HuH-7 (cell line): ENCODE measurements at places on chromosomes 2 and 18.

DNA sequence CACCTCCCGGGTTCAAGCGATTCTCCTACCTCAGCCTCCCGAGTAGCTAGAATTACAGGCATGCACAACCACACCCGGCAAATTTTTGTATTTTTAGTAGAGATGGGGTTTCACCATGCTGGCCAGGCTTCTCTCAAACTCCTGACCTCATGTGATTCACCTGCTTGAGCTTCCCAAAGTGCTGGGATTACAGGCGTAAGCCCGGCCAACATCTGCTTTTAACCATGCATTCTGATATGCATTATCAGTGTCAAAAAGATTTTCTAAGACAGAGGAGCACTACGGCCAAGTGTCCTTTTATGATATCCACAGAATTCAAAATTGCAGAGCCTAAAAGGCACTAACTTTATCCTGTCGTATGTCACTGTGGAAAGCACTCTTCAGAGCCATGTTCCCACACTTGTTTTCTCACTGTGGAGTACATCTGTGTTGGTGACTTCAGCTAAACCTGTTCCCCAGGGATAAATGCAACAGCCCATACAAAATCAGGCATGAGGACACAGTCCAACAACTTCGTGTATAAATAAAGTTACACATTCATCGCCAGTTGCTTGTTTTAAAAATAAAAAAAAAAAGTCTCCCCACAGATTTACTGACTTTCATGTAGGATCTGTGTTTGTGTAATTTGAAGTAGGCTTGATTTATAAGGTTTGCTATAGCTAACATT, 56.4 kb downstream of the STK25 start:
- DNase-seq: no peak

DNA sequence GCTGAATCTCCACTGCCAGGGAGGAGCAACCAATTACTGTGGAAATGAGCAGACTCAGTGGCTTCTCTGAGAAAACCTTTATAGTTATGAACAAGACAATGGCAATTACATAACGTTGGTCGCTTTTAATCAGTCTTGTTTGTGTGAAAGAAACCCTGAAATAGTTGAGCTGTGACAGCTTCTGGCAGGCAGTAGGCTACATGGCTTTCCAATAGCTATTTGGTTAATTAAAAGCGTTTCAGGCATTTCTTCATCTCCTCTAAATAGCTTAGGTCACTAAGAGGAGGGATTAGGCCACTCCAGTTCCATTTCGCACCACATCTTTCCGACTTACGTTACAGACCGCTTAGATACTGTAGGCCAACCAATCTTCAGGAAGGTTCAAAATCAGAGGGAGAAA, 794.4 kb upstream of the ID2 start:
- no peak for DNase-seq

- no peak for DNase-seq
These were observed 306.5 kb downstream of the PIEZO2 start for GRCh38 chr18:10842861-10843260.

GRCh38 chr18:1746131-1746530, 825.2 kb downstream of the METTL4 start:
- no peak for DNase-seq

DNA sequence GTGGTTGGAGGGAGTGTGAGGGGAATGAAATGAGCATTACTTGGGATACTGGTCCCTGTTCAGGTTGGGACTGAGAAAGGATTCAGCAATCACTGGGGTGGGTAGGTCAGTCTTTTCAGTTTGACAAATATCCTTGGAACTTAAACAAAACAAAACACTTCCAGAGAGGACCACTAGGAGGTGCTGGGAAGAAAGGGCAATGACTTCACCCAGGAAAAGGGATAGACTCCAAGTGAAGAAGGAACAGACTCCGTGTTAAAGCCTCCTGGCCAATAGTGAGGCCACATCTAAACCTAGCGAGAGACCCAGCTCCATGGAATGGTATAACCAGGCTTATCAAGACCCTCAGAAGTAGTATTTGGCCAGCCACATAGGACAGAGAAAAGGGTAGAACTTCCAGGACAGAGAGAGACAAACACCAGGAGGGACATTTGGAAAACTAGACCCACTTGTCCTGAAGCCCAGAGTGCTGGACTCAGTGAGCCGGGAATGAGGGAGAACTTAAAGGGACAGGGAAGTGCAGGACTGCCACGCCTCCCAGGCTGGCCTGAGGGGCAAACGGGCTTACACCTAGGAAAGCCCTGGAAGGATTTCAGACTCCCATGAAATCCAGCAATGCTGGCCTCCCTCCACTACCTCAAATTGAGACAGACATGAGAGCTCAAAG, 19.6 kb upstream of the KCNG3 start:
- peak; percentile 31 for DNase-seq

GRCh38 chr2:189115126-189115525, 64.4 kb downstream of the COL5A2 start:
- no peak for DNase-seq

GRCh38 chr2:96110621-96111256, 5.6 kb downstream of the ADRA2B start:
- DNase-seq: no peak

DNA sequence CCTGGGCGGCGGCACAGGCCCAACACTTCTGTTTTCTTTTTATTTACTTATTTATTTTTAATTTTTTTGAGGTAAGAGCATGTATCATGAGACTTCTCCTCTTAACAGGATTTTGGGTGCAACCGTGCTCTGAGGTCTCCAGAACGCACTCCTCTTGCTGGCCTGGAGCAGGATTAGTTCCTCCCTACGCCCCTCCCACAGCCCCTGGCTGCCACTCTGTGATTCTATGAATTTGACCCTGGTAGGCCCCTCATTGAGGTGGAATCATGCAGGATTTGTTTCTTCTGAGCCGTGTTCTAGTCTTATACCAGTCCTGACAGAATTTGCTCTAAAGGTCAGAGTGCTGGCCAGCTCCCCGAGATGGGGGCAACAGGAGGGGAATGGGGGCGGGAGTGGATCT, 106.5 kb upstream of the HS6ST1 start:
- DNase-seq: no peak

DNA sequence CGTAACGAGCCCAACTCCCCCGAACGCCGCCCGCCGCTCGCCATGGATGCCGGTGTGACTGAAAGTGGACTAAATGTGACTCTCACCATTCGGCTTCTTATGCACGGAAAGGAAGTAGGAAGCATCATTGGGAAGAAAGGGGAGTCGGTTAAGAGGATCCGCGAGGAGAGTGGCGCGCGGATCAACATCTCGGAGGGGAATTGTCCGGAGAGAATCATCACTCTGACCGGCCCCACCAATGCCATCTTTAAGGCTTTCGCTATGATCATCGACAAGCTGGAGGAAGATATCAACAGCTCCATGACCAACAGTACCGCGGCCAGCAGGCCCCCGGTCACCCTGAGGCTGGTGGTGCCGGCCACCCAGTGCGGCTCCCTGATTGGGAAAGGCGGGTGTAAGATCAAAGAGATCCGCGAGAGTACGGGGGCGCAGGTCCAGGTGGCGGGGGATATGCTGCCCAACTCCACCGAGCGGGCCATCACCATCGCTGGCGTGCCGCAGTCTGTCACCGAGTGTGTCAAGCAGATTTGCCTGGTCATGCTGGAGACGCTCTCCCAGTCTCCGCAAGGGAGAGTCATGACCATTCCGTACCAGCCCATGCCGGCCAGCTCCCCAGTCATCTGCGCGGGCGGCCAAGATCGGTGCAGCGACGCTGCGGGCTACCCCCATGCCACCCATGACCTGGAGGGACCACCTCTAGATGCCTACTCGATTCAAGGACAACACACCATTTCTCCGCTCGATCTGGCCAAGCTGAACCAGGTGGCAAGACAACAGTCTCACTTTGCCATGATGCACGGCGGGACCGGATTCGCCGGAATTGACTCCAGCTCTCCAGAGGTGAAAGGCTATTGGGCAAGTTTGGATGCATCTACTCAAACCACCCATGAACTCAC, 673 bp downstream of the PCBP1 start:
- peak; percentile 46 for DNase-seq

GRCh38 chr2:221488136-221488807, 83.8 kb downstream of the EPHA4 start:
- DNase-seq: no peak

- DNase-seq: no peak
These were observed 91.5 kb downstream of the CCBE1 start for GRCh38 chr18:59605633-59606192.

DNA sequence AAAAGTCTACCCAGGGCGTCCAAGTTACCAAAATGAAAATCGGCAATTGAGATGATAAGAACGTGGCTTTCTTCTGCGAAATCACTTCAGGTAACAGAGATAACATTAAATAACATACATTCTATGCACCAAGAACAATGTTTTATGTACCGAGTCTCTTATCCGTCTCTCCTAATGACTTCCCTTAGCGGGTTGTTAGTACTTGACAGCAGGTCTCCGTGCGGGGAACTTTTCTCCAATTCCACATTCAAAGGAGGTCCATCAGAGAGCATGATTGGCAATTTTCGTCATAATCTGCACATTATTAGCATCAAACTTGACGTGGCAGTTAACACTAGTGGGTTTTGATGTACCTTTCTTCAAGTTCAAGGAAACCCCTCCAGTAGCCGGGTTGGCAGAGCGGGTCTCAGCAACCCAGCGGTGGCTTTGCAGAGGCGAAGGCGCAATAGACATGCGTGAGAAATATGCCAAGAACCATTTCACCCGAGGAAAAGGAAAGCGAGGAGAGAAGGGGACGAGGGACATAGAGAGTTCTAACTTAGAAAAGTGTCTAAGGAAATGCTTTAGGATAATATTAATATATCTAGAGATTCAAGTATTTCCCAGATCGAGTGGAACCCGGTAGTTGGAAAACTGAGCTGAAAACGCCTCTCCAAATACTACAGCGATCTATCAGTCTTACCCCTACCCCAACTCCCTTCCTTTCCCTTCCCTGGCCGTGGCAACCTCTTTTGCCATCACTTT, 5.0 kb downstream of the EVX2 start:
- no peak for DNase-seq

GRCh38 chr2:208711598-208711997, 305.0 kb downstream of the PTH2R start:
- DNase-seq: no peak

DNA sequence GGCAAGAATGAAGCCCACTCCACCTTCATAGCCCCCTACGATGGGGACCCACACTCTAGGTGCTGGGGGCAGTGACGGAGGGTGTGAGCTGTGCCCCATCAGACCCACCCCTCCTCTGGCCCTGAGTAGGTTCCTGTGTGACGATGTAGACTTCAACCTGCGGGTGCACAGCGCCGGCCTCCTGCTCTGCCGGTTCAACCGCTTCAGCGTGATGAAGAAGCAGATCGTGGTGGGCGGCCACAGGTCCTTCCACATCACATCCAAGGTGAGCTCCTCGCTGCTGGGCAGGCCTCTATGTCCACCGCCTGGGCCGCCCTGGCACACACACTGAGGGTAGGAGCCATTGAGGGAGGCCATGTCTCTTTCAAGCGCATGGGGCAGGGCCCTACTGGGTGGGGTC, 34.9 kb downstream of the NTSR2 start:
- DNase-seq: no peak

- DNase-seq: no peak
These were observed 4.8 kb downstream of the PDK1 start for GRCh38 chr2:172560721-172561120.

DNA sequence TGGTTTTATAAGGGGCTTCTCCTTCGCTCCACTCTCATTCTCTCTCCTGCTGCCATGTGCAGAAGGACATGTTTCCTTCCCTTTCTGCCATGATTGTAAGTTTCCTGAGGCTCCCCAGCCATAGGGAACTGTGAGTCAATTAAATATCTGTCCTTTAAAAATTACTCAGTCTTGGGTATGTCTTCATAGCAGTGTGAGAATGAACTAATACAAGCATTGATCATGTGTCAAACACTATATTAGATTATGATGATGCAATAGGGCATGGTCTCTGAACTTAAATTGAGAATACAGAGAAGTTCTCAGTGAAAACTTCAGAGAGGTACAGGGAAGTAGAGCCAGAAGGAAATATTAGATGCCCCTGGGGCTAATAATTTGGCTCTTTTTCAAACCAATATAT, 5.9 kb upstream of the MAP4K3 start:
- no peak for DNase-seq

- no peak for DNase-seq
These were observed 4.5 kb downstream of the STK17B start for GRCh38 chr2:196166876-196167275.
